Endothelial cell of umbilical vein (primary cell): ENCODE measurements at places on chromosomes 11 and 22. TPM values are rescaled to one million over a fixed set of nuclear protein-coding genes. Genes with fewer than 3 reads are reported as not detected.

DNA sequence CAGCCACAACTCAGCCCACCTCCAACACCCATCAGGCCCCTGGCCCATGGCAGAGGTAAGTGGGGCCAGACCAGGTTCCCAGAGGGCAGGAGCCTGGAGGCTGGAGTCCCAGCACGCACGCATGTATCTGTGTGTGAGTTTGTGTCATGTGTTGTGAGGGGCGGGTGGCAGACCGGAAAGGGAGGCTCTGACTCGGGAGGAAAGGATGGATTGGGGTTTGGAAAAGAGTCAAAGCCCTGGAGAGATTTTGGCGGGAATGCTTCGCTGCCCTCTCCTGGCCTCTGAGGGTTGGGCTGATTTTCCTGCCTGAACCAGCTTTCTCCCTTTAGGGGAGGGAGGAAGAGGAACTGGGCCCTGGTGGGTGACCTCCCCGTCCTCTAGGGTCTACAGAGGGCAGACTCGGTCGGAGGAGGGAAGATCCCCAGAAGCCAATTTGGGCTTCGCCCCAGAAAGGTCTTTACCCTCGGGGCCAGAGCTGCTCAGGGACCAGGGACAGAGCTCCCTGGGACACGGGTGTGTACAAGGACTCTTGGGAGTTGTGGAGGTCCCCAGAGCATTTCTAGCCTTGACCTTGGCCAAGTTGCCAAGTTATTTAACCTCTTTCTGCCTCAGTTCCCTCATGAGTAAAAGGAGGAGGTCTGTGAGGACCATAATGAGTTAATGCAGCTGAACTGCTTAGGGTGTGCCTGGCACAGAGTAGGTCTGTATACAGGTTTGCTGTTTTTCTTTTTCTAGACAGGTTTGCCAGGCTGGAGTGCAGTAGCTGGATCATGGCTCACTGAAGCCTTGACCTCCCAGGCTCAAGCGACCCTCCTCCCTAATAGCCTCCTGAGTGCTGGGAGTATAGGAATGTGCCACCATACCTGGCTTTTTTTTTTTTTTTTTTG, 6.9 kb downstream of the C11orf68 start:
- peak; percentile 58 for DNase-seq

DNA sequence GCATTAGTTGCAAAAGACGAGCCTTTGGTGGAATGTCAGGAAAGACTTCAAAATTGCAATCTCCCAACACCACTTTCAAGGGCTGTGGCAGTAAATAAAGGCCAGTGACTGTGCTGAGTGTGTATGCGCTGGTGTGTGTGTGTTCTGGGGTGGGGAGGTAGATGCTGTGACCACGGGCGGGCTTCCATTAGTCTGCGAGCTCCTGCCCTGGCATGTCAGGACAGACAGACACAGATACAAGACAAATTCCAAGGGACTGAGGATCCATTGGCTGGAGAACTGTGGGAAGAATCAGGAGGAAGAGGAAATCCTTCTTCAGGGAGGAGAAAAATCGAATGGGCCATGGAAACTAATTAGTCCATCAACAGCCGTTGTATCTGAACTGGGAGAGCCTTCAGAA, 83.6 kb downstream of the FEZ1 start:
- no peak for DNase-seq

GRCh38 chr22:39940757-39941305, 19.4 kb upstream of the TMA7B start:
- no peak for DNase-seq

DNA sequence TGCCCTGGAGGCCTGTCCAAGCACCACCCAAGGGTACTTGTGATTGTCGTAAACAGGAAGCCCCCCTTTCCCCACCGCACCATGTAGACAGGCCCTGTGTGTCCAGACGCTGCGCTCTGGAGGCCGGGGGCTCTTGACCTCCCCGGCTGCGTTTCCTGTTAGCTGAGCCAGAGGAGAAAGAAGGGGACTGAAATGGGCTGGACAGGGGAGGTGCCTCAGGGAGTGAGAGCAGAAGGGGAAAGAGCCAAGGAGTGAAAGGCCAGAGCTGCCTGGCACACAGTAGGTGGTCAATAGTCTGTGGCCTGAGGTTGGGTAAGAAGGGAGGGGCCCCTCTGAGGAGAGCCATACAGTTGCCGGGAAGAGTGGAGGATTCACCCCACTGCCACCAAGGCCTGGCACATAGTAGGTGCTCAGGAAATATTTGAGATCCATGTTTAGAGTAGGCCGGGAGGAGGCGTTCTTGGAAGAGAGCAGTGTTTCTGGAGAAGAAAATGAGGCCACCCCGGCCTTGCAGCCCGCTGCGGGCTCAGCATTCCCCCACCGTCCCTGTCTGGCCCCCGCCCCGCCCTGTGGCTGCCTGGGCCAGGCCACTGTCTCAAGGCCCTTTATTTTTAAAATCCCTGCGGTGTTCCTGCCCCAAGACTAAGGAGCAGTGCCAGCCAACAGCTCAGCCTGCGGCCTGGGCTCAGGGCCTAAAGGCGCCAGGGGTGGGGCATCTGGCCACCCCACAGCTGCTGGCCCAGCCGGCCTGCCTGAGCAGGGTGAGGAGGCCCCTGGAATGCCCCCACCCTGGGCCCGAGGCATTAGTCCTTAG, 13.6 kb upstream of the CDC42EP1 start:
- DNase-seq = peak; percentile 44

- no peak for DNase-seq
These were observed 1107.6 kb downstream of the BRD1 start for GRCh38 chr22:48719978-48720661.

DNA sequence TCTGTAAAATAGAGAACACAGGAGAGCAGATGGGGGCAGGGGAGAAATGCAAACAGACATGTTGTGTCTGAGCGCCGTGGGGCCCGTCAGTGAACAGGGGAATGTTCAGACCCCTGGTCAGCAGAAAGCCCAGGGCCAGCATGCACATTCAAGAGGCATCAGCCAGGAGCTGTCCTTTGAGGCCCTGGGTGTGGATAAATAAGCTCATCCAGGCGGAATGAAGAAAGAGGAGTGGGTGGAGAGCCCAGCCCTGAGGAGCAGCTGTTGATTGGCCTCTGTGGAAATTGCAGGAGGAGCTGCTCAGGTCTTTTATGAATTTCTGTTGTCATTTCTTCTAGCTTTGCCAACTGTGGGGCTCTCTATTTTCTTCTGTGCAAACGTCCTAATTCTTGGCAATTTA, 49.7 kb upstream of the CECR2 start:
- DNase-seq = no peak

DNA sequence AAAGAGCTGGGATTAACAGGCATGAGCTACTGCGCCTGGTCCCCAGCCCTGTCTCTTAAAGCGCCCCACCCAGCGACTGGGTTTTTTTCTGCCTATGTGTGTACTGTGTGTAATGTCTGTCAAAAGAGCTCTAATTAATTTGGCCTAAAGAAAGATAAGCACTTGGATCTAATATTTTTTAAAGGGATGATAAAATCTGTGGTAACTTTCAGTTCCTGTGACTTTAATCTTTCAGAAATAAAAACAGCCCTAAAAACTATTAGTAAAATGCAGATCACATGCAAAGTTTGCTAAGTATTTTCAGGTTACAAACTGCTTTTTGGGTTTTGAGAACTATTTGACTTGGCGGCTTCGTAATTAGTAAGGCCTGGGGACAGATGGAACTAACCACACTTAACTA, 1358.7 kb downstream of the LRRC4C start:
- no peak for DNase-seq

DNA sequence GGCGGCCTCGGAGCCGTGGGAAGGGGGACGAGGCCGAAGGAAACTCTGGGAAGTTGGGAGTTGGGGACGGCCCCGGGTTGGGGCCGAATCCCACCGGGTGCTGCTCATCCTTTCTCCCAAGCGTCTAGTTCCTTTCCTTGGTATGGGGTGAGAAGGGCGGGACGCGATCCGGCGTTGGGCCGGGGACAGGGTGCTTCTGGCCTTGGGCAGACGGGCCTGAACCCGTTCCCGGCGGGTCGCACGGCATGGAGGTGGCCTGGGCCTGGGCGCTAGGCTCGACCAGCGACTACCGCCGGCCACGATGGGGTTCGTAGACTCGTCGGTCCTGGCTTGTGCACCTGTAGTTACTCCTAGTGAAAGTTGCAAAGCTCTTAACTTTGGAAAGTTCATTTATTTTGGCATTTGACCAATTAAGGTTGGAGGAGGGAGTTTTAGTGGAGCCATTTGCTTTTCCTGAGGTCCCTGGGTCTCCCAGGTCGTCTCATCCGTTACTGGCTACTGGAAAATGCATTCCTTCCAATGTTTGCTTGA, 1.0 kb downstream of the SYT9 start:
- DNase-seq = no peak

DNA sequence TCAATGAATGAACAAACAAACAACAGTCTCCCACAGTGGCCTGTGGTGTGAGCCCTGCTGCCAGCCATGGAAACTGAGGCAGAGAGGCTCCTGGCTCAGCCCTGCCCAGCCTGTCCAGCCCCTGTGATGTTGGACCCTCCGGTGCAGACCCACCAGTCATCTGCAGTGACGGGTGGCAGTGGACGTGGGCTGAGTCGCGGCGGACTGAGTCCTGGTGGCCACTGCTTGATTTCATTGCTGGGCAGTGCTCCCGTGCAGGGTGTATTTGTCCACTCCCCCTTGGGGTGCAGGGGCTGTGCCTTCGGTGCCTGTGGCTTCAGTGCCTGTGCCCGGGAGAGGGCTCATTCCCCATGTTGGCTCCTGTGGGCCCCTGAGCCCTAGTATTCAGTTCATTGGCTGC, 31.9 kb upstream of the MUC5AC start:
- no peak for DNase-seq

- no peak for DNase-seq
These were observed 20.1 kb upstream of the AQP11 start for GRCh38 chr11:77569676-77570070.

DNA sequence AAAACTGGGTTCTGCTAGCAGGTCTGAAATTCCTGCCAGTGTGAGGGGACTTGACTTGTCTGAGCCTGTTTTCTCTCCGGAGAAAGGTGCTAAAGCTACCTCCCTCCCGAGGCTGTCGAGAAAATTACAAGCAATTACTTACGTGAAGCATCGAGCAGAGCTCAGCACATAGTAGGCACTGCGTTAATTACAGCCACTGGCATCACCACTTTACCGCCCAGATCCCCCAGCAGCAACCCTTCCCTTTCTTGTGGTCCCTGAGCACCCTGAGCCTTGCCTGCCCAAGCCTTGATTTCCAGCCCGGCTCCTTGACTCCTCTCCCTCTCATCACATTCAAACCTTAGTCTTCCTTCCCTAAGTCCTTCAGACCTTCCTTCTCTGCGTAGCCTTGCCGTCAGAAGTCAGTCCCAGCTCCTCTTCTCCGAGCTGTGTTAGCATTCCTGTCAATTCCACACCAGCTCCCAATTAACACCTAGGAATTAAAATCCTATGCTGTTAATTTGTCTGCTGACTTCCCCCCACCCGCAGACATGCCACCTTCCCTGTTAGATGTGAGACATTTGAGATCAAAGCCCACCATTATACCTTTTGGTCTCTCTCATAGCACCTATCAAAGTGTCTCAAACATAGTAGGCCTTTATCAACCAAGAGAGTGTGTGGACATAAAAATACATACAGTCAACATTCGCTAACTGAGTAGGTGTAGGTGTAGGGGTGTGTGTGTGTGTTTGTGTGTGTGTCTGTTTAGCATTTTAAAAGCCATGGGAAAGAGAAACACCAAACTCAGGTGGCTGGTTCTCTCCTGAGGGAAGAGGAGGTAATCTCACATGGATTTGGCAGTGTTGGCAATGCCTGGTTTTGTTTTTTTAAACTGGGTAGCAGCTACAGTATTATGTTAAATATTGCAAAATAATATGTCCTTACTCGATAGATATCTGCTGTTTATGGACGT, 2.8 kb upstream of the KCNJ5 start:
- DNase-seq = no peak

GRCh38 chr11:40178470-40178869, 1281.0 kb downstream of the LRRC4C start:
- DNase-seq = no peak

GRCh38 chr11:65225279-65226102, 36.3 kb upstream of the POLA2 start:
- DNase-seq = peak; percentile 55

DNA sequence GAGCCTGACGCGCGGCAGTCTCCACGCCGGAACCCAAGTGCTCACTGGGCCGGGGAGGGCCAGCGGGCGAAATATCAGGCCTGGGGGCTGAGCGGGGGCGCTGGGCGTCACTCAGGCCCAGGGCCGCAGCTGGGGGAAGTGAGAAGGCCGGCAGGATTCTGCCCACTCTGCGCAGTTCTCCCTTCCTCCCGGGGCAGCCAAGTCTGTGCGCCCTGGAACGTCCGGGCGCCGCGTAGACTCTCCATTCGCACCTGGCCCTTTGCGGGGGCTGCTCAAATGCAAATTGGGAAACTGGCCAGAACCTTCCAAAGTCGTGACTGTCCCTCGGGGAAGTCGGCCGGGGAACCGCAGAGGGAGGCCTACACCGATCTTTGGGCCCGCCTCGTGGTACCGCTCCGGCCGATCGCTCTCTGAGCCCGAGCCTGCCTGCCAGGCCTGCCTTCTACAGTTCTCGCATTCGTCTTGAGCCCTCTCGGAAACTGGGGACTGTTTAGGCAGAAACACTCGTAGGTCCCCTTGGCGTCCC, 2.2 kb upstream of the SLC6A5 start:
- DNase-seq = no peak

GRCh38 chr11:487571-488021, 19.4 kb downstream of the RNH1 start:
- DNase-seq = no peak

DNA sequence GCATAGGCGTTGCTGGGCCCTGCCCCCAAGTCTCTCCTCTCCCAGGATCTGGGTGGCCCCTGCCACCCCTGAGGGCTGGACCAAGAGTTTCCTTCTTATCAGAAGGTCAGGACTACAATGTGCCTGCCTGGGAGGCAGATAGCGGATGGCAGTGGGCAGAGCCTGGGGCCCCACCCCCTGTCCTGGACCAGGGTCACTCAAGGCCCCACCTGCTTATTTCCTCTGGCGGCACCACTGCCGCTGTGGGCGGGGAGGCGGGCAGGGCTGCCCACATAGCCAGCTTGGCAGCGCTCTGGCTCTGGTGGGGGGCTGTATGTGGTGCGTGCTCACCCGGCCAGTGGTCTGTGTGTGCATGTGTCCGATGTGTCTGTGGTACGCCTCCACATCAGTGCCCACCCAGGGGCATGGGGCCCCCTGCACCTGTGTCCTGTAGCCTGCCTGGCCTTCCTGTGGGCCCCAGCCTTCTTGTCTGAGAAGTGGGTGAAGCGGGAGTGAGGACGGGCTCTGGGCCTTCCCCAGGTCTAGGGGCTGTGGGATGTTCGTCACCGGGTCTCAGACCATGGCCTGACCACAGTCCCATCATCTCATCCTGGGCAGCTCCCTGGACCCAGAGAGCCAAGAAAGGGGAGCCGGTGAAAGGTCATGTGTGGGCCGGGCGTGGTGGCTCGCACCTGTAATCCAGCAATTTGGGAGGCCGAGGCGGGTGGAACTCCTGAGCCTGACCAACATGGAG, 3.0 kb downstream of the GAS2L1 start:
- DNase-seq = peak; percentile 64

Gene ZNF70
- 1.7 and 1.9 TPM in 2 replicates for polyA plus RNA-seq

Gene OR10S1
- polyA plus RNA-seq = not detected in 2 replicates

Gene C22orf15
- 0.86 and 0.94 TPM in 2 replicates for polyA plus RNA-seq

Gene C11orf86
- not detected in 2 replicates for polyA plus RNA-seq

Gene KCNJ11
- polyA plus RNA-seq = 0.04 TPM in 1 of 2 replicates, not detected in the other

Gene LYVE1
- polyA plus RNA-seq = 4.6 and 5.3 TPM in 2 replicates

Gene FOSL1
- 16.6 and 18.1 TPM in 2 replicates for polyA plus RNA-seq

Gene C1QTNF5
- polyA plus RNA-seq = 201 and 228 TPM in 2 replicates
